Effector CD8-positive, alpha-beta T cell (primary cell): ENCODE measurements at places on chromosomes 12 and 14.

- no peak for DNase-seq
Observed at GRCh38 chr14:78633752-78634151, 463.6 kb downstream of the NRXN3 start.

DNA sequence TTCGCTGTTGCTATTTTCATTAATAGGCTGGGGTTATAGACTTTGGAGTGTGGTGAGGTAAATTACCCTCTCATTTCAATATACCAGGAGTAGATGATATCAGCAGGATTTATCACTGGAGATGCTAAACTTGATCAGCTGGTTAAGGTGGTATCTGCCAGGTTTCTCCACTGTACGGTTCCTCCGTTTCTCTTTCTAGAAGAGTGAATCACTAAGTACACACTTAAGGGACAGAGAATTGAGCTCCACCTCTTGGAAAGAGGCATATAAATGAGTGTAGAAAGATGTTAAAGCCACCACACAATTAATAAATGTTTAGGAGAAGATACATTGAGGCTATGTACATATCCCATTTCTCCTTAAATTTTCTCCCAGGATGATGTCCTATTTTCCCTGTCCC lies 277.4 kb upstream of the GRIP1 start:
- DNase-seq = no peak

- no peak for DNase-seq
Observed at GRCh38 chr12:106861984-106862916, 87.8 kb downstream of the RIC8B start.

- no peak for DNase-seq
Observed at GRCh38 chr12:3988519-3989217, 115.5 kb upstream of the PARP11 start.

- DNase-seq = no peak
Observed at GRCh38 chr14:41187868-41188267, 418.8 kb upstream of the LRFN5 start.

- DNase-seq = no peak
Observed at GRCh38 chr12:120089105-120089504, 27.4 kb downstream of the RAB35 start.

DNA sequence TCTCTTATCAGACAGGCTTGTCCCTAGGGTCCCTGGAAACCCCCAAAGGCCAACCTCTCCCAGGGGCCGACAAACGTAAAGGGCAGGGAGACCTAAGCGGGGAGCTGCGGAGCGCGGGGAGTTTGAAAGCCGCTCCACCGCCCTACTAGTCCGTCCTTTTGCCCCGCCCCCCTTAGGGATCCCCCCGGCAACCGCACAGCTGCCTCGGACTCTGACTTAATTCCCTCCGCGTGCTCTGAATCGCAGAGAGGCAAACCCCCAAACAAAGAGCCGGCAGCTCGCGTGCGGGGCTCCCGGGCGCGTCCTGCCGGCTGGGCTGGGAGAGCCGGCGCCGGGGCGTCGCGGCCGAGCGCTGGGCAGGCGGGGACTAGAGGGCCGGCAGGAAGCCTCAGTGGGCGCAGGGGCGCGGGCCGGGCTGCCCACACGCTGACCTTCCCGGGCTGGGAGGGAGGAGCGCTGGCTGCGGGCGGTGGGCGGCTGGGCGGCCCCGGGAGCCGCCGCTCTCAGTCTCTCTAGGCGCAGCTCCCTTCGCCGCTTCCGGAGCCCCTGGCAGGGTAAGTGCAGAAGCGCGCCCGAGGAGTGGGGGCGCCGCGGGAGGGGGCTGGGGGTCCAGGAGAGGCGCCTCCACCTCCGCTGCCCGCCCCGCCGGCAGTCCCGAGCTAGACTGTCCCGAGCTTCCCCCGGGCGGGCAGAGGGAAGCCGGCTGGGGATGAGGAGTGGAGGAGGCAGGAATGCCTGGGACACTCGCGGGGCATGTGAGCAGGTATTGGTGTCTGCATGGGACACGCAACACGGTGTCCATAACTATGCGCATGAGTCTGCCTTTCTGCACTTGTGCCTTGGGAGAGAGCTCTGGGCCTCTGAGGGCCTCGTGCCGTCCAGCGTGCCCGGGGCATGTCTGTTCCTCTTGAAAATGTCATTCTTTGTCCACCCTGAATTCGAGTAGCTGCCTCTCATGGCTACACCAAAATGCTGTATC lies at the start of gene TSPAN11:
TSPAN11 (plus strand) TSS at position 506 of the 979 bp plus-strand sequence. CDS start 27,244 bp downstream, outside the sequence.
- no peak for DNase-seq

DNA sequence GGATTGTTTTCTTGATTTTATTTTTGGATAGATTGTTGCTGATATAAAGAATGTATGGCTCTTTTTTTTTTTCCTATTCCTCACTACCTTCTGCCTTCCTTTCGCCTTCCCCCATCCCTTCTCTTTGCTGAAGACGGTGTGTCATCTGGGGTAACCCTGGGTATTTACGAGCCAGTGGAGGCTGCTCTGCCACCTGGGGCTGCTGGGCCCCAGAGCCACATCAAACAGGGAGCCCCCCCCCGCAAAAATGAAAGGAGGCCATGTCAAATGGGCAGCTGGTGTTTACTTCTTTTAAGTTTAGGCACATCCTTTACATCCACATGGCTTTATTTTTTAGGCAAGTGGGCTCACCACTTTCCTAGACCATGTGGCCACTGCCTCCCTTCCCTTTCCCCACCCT lies 25.4 kb downstream of the CHST11 start:
- DNase-seq = no peak

GRCh38 chr12:81174664-81175063 lies 96.8 kb downstream of the ACSS3 start:
- DNase-seq = no peak

GRCh38 chr12:8709124-8709830 lies 11.5 kb downstream of the RIMKLB start:
- no peak for DNase-seq
